ENCODE measurements at places on chromosomes 1 and 21. TPM values are rescaled to one million over a fixed set of nuclear protein-coding genes. Genes with fewer than 3 reads are reported as not detected.

- no peak for DNase-seq
Observed at GRCh38 chr1:63982201-63982600, 208.4 kb downstream of the ROR1 start.

DNA sequence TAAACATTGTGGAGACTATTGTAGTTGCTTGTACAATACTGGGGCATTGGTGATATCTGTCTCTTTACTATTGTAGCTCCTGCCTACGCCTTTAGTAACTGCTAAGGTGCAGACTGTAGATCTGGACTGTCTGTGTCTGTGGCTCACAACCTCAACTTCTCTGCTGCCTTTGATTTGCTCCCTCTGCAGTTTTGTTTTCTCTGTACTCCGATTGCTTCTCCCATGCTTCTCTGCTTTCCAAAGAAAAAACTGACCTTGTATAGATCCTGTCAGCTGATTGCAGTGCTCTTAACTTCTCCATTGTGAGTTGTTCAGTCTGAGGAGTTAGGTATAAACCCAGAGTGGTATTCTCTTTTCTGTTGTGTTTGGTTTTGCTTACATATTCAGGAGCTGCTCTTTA lies 15.3 kb downstream of the MAGI3 start:
- peak; percentile 15 for DNase-seq

DNA sequence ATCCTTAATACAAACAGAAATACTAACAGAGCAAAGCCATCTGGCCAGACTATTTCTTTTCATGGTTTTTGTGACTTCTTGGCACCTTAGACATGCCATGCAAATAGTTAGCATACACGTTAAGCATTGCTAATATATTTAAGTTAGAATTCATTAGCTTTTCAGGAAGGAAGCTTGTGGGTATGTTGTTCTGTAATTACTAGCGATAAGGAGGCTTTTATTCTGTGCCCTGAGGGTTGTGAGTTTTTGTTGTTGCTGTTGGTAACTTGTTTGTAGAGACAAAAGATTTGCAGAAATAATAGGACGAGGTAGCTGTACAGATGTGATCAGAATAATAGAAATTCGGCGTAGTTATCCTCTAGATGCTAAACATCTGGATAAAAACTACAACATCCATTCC lies 305.3 kb downstream of the TM2D1 start:
- DNase-seq: no peak

GRCh38 chr1:104807590-104807989 lies 1057.9 kb downstream of the AMY1C start:
- no peak for DNase-seq

- no peak for DNase-seq
Observed at GRCh38 chr1:7468248-7468647, 302.8 kb upstream of the VAMP3 start.

DNA sequence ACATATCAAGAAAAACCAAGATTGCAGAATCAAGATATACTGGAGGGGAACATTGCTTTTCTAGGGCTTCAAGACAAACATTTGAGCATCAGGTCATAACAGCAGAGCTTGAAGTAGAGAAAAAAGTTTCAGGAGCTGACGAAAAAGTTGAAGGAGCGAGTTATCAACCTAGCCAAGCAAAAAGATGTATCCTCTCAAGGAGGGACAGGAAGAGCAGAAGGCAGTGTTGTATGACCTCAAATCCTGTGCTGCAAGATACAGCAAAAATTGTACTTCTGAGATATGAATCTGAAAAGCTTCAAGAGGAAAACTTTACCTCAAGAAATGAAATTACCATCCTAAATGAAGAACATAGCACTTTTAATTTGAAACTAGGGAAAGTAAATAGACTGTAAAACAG lies 153.1 kb downstream of the AK5 start:
- DNase-seq: no peak

DNA sequence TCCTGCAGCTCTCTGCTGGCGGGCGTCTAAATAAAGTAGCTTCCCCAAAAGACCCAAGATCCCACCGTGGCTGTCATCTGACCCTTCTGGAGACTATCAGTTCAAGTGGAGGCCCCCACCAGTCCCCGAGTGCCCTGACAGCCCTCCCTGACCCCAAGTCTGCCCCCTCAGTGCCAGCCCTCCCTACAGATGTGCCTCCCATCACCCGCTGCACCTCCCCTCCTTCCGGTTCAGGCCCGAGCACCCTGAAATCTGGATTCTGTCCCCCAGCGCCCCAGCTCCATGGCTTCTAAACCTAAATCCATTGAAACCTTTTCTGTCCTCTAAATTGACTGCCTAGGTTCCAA lies 595 bp downstream of the IL10RB start:
- no peak for DNase-seq

GRCh38 chr1:242128951-242129502 lies 130.1 kb upstream of the MAP1LC3C start:
- DNase-seq: peak; percentile 45

GRCh38 chr1:40421431-40422384 lies 28.6 kb upstream of the ZFP69B start:
- DNase-seq: peak; percentile 67

DNA sequence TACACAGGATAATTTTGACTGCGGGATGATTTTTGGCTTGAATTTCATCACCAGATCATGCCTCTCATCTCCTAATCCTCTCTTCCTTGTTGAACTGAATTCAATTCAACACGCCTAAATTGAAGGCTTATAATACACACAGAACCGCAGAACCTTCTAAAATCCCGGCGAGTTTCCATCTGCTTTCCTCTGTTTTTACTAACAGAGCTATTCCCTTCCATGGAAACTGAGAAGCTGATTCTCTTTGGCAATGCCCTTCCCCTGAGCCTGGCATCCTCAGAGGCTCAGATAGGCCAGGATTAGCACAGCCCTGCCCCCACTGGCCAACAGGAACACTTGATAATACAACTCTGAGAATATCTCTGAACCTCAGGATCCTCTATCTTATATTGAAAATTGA lies 130.2 kb downstream of the CAPN8 start:
- DNase-seq: no peak

DNA sequence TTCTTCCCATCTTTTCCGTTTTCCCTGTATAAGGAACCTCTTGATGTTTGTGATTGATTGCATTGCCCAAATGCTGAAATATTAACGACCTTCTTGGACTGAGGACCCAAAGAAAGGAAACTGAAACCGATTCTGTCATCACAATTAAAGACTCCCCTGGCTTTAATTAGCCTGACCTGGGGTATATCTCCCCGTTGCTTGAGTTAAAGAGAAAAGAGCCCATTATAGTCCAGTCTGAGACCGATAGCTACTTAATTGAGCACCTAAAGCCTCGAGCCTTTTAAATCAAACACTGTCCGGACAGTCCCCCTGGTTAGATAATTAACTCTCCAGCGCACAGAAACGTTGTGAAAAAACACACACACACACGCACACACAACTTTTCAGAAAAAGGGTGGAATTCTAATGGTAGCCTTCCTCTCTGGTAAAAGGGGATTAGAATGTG lies 8.0 kb downstream of the LMO4 start:
- DNase-seq: peak; percentile 64

TRIM46 gene
- 3.9 TPM for total RNA-seq

RPE65 gene
- total RNA-seq: not detected

ATP6V1G3 gene
- total RNA-seq: not detected

TYW3 gene
- not detected for total RNA-seq

SYPL2 gene
- total RNA-seq: not detected

SPRR2A gene
- total RNA-seq: not detected

ACTL8 gene
- total RNA-seq: 0.15 TPM

ADAM30 gene
- total RNA-seq: not detected

HSD3B2 gene
- not detected for total RNA-seq
